ENCODE measurements at places on chromosomes 16 and 17.

DNA sequence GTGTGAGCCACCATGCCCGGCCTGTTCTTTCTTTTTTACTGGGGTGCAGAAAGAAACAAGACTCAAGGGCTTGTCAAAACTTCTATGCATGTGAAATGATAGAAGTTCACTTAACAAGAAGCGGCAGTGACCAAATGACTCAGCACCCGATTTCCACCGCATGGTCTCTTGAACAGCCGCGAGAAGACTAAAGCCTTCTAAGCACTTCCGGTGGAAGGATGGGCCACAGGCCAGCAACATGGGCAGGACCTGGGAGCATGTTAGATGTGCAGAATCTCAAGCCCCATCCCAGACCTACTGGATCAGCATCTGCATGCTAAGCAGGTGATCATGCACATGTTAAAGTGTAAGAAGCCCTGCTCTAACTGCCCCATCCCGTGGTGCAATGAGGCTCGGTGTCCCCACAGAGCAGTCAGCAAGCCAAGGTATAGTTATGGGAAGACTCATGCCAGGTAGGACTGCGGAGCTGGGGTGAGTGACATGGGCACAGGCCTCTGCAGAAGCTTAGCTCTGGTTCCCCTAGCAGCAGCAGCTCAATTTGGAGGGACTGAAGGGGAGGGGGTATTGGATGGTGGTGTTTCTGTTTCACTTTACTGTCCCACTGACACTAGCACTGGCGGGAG, 88.5 kb upstream of the HNF1B start:
- DNase-seq: no peak

DNA sequence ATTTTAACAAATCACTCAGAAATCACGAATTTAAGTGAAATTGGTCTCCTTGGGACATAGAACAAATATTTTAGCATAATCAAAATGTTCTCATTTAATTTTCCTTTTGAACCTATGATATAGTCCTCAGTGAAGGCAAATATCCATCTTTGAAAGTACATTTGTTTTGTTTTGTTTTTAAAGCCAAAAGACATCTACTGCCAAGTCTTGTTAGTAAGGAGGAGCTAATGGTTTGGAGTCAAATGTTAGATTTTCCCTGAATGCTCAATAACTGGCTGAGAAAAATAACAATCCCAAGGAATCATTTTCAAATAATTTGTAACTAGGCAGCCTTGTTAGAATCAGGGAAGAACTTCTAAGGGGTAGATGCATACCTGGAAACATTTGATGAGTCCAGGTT, 302.9 kb upstream of the MAF start:
- DNase-seq: no peak

- DNase-seq: peak; percentile 49
Observed at GRCh38 chr17:82611140-82612058, 36.8 kb downstream of the WDR45B start.

GRCh38 chr17:81884520-81884919, 6.9 kb downstream of the ALYREF start:
- peak; percentile 9 for DNase-seq

- no peak for DNase-seq
Observed at GRCh38 chr17:80839970-80840369, 151.7 kb upstream of the CHMP6 start.

GRCh38 chr16:30741461-30741914, 6.7 kb upstream of the PHKG2 start:
- peak; percentile 83 for DNase-seq

Data from AG10803 (cell line).